Anterior cingulate cortex (tissue), 58 donors: ENCODE measurements at places on chromosomes 6 and 20.

DNA sequence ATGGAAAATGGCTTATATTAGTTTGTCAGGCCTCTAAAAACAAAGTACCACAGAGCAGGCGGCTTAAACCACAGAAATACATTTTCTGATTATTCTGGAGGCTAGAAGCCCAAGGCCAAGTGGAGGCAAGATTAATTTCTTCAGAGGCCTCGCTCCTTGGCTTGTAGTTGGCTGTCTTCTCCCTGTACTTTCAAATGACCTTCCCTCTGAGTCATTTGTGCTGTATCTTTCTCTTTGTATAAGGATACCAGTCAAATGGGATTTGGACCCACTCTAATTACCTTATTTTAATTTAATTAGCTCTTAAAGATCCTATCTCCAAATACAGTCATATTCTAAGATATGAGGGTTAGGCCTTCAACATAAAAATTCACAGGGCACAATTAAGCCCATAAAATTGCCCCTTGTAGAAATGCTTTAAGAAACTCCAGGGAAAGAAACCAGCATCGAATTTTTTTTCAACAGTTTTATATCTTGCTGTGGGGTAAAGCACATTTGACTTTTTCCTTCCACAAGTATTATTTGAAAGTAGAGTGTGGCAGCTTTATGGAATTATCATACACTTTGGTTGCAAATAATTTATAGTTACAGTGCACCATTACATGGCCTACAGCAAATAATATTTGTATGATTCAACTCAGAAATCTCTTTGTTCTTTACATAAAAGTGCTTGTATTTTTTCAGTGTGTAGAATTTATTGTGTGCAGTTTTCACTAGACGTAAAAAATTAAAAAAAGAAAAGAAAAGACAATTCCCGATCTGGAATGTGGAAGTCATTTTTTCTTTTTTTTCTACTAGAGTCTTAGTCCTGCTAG, 706.1 kb downstream of the KIF16B start:
- no peak for DNase-seq

GRCh38 chr6:75819776-75820487, 70.9 kb downstream of the MYO6 start:
- DNase-seq = no peak

DNA sequence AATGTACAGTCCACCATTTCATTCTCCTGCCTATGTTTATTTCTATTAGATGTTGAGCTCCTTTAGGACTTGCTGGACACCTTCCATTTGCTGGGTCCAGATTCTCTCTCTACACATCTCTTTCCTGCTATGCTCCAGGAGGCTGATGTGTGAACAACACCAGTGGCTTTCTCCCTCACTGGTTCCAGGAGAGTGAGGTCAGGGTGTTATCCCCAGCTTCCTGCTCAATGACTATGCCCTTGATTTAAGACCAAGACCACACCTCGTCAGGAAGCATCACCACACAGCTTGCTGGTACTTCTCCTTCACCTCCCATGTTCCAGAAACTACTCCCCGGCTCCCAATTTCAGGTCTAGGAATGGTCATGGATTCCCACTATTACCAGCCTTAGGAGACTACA, 31.3 kb upstream of the E2F3 start:
- DNase-seq = no peak

GRCh38 chr6:137925141-137925698, 58.2 kb downstream of the TNFAIP3 start:
- no peak for DNase-seq

DNA sequence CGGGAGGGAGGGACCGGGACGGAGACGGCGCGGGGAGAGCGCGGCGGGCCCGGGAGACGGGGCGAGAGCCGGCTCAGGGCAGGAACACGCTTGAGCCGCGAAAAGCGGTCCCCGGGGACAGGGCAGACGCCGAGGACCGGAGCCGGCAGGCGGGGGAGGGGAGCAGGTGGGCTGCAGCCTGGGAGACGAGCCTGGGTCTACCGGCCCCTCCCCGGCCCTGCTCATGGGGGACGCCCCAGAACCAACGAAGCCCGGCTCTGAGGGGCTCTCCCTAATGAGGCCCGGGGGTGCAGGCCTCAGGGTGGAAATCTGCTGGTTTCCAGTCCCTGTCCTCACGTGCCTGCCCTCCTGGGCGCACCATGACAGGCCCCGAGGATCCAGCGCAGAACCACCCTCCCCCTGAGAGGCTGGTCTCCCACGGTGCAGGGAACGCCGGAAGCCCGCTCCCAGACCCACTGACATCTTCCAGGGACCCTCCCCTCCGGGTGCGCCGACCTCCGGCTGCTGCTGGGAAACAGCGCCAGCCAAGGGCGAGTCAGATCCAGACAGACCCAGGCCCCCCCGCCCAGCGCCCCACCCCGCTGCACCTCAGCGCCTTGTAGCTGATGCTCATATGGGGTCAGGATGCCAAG, 571 bp upstream of the EEF1A2 start:
- no peak for DNase-seq

DNA sequence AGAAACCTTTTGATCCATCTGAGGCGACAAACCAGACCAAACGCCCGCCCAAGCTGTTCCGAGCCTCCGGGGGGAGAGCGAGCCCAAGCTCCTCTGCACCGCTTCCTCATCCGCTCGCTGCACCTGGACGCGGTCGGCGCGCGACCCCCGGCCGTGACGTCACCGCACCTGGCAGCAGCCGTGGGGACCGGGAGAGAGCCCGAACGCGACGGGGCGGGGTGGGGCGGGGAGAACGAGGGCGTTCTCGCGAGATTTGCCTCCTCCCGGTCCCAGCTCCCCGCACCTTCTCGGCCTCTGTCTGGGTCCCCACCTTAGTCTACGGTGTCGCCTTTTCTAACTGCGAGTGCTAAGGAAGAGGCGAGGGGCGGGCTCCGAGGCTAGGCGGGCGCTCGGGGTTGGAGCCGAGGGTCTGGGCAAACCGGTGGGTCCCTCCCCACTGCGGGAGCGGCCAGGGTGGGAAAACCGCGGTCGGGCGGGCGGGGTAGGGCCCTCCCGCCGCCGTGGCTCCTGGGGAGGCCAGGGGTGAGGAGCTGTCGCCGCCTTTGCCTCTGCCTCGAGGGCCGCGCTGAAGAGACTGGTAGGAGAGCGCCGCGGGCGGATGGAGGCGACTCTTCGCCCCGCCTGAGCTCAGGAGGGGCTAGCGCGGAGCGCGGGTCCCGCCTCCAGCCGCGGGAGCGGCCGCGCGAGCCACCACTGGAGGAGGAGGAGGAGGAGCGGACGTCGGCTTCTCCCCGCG, at the start of gene CD2AP:
TSS of gene CD2AP (plus strand) at position 293 of the 736 bp plus-strand sequence. CDS start 456 bp downstream, outside the sequence.
- peak; percentile 80 for DNase-seq

GRCh38 chr6:1702580-1703051, 92.9 kb downstream of the FOXC1 start:
- no peak for DNase-seq

GRCh38 chr6:101393251-101393828, at the start of gene GRIK2:
Gene GRIK2 (plus strand): TSS chr6:101393708.
- no peak for DNase-seq

- no peak for DNase-seq
Measured at GRCh38 chr20:35539756-35540212, 2.1 kb upstream of the ERGIC3 start.

- no peak for DNase-seq
Measured at GRCh38 chr6:157757430-157758403, 65.3 kb upstream of the SNX9 start.

GRCh38 chr20:63027221-63027921, 20.6 kb upstream of the BHLHE23 start:
- DNase-seq = no peak

DNA sequence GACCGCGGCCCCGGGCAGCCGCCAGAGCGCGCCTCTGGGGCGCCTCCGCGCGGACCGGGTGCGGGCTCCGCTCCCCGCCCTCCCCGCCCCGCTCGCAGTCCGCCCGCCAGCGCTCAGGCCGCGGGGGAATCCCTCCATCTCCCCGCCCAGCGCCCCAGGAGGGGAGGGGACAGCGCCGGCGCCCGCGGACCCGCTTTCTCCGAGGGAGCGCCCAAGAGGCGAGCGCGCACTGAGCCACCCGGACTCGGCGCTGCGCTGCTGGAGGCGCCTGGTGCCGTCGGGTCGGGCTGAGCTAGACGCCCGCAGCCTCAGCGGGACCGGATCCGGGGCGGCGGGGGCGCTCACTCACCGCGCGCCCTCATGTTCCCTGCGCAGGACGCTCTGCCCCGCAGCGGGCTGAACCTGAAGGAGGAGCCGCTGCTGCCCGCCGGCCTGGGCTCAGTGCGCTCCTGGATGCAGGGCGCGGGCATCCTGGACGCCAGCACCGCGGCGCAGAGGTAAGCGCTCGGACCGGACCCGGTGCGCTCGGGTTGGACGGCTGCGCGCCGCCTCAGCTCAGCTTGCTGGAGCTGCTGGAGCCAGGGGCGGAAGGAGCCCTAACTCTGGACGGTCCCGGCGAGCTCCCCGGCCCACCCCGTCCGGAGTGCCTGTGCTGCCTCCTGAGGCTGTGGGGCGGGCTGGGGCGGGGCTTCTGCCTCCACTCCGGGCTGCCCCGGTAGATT, 867 bp downstream of the EBF4 start:
- peak; percentile 57 for DNase-seq

GRCh38 chr6:15326067-15326614, 80.3 kb downstream of the JARID2 start:
- no peak for DNase-seq

DNA sequence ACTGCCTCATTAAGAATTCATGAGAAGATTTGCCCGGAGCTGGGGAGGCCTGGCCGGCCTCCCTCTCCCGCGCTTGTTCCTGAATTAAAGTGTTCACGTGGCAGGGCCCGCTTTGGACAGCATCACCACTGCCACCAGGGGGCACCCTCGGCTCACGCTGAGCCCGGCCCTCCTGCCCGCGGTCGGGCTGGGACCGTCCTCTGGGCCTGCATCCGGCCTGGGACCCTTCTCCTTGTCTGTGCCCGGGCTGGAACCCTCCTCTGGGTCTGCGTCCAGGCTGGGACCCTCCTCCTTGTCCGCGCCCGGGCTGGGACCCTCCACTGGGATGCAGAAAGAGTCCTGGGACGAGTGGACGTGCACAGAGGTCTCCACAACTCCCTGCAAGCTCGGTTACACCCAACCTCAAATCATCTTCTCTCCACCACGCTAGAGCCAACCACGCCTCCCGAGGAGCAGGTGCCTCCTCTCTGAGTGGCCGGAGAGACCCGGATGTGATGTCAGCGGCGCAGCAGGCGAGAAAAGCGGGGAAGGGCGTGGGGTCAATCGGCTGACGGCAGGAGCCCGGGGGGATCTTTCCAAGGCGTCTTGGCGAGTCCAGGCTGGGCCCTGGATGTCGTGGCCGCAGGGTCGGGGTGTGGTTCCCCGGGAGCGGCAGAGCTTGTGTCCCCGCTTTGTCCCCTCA, 50.9 kb upstream of the DACT2 start:
- DNase-seq = peak; percentile 32

DNA sequence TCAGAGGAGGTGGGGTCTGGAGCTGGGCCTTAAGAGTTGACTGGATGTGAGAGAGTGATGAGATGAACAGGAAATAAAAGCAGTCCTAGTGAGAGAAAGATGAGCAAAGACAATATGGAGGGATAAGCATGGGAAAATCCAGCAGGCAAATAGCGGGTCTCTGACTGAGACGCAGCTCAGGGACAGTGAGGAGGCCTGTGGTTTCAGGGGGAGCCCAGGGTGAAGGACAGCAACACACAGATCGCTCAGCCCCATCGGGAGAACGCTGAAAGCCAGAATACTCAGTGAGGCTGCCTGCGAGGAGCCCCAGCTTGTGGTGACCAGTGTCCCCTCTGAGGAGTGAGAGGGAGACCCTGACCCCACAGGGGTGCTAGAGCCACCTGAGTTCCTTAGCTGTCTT, 16.8 kb upstream of the DCDC2 start:
- no peak for DNase-seq

- no peak for DNase-seq
Measured at GRCh38 chr20:7967199-7967844, 27.1 kb upstream of the HAO1 start.

- no peak for DNase-seq
Measured at GRCh38 chr6:79898076-79898475, 49.3 kb downstream of the ELOVL4 start.

DNA sequence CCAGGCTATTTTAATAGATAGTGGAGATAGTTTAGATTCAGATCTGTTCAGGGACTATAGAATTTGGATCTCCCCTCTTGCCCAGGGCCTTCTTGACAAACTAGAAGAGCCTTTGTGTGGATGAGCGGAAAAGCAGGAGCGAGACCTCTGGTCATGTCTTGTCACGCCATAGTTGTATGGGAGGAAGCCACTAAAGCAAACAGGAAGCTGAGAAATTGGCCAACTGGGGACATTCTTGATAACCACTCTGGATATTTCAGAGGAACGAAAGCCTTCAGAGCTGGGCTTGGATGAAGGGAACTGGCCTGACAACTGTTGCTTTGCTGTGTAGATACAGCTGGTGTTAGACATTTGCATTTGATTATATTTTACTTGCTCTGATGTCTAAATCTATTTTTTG, 54.1 kb upstream of the EXOC2 start:
- no peak for DNase-seq
